Left renal pelvis (tissue), 4 donors: ENCODE measurements at places on chromosomes 6 and 20. TPM values are rescaled to one million over a fixed set of nuclear protein-coding genes. Genes with fewer than 3 reads are reported as not detected.

WFDC10B gene
- polyA plus RNA-seq: not detected

OR10C1 gene
- polyA plus RNA-seq: not detected

FRK gene
- polyA plus RNA-seq: 0.35 TPM

ULBP2 gene
- 0.92 TPM for polyA plus RNA-seq

UBE2V1 gene
- 171 TPM for polyA plus RNA-seq

GCLC gene
- polyA plus RNA-seq: 24.7 TPM

LRRC73 gene
- 1.2 TPM for polyA plus RNA-seq

SPDEF gene
- not detected for polyA plus RNA-seq

GPR6 gene
- polyA plus RNA-seq: not detected

SPATA25 gene
- polyA plus RNA-seq: 1.7 TPM

PM20D2 gene
- 24.2 TPM for polyA plus RNA-seq

MICB gene
- 0.49 TPM for polyA plus RNA-seq

SUMO4 gene
- polyA plus RNA-seq: 1.6 TPM

ERVFRD-1 gene
- 0.12 TPM for polyA plus RNA-seq

NFATC2 gene
- polyA plus RNA-seq: 2.2 TPM

BEND6 gene
- 5.0 TPM for polyA plus RNA-seq

SEMG1 gene
- polyA plus RNA-seq: not detected

RBM38 gene
- 20.9 TPM for polyA plus RNA-seq

PLCB4 gene
- 13.0 TPM for polyA plus RNA-seq

RARS2 gene
- 63.9 TPM for polyA plus RNA-seq

SIRT5 gene
- polyA plus RNA-seq: 20.1 TPM

VSTM2L gene
- polyA plus RNA-seq: 2.6 TPM

BPIFB4 gene
- not detected for polyA plus RNA-seq

CFAP61 gene
- 4.2 TPM for polyA plus RNA-seq

NRN1 gene
- 11.3 TPM for polyA plus RNA-seq

DZANK1 gene
- 7.2 TPM for polyA plus RNA-seq

WFDC12 gene
- polyA plus RNA-seq: not detected

GRM1 gene
- 0.32 TPM for polyA plus RNA-seq

TEAD3 gene
- 56.7 TPM for polyA plus RNA-seq

PNLDC1 gene
- polyA plus RNA-seq: 0.13 TPM

MAP3K4 gene
- polyA plus RNA-seq: 26.7 TPM

CST1 gene
- polyA plus RNA-seq: not detected

SCGN gene
- polyA plus RNA-seq: 0.31 TPM

MUCL3 gene
- 0.09 TPM for polyA plus RNA-seq

WTAP gene
- polyA plus RNA-seq: 148 TPM

TFAP2D gene
- polyA plus RNA-seq: not detected

NKX2-2 gene
- polyA plus RNA-seq: not detected

HCK gene
- 2.3 TPM for polyA plus RNA-seq

TTBK1 gene
- polyA plus RNA-seq: 0.30 TPM

FAM120B gene
- 38.6 TPM for polyA plus RNA-seq

CDSN gene
- polyA plus RNA-seq: not detected

TAAR5 gene
- not detected for polyA plus RNA-seq

NOX3 gene
- 2.4 TPM for polyA plus RNA-seq

FOXS1 gene
- polyA plus RNA-seq: 3.5 TPM

C20orf204 gene
- polyA plus RNA-seq: 0.89 TPM

RUNX2 gene
- 3.9 TPM for polyA plus RNA-seq

KHDC1L gene
- polyA plus RNA-seq: 0.62 TPM

SIM1 gene
- polyA plus RNA-seq: 24.9 TPM

ZNFX1 gene
- 15.3 TPM for polyA plus RNA-seq

KCNK17 gene
- polyA plus RNA-seq: 0.17 TPM

CST11 gene
- polyA plus RNA-seq: not detected

UST gene
- polyA plus RNA-seq: 11.0 TPM
